Frontal cortex (tissue), 4 donors: ENCODE measurements at places on chromosomes 1 and 21.
A peak's percentile ranks its signal among the peaks of the same experiment; 100 is the strongest.

DNA sequence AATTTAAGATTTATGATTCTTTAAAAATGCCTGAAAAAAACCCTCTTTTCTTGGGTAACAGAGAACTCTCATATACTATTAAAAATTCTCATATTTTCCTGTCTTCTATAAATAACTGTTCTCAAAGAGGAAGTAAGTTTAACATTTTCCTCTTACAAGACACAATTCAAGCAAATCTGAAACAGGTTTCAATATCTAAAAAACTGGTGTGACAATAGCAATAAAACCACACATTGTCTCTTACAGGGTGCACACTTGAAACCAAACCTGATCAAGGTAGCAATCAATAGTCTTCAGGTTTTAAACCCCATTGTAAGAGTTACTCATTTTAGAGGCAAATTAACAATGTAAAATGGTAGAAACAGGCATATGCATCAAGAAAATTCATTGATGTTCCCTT is 28.0 kb downstream of the FUBP1 start:
- no peak for DNase-seq

DNA sequence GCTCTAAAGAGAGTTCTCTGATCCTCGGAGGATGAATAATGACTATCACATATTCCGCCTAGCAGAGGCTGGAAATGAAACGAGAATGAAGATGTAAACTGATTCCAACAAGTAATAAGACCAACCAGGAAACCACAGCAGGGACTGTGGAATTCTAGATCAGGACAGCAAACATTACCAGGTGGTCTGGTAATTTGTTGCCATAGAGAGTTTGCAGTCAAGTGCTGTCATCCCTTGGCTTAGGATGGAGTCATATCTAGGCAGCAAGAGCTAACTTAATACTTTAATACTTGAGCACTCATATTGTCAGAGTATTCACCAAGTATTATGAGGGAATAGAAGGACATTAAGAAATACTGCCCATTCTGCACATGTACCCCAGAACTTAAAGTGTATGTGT is 45.1 kb upstream of the MUTYH start:
- DNase-seq: no peak

DNA sequence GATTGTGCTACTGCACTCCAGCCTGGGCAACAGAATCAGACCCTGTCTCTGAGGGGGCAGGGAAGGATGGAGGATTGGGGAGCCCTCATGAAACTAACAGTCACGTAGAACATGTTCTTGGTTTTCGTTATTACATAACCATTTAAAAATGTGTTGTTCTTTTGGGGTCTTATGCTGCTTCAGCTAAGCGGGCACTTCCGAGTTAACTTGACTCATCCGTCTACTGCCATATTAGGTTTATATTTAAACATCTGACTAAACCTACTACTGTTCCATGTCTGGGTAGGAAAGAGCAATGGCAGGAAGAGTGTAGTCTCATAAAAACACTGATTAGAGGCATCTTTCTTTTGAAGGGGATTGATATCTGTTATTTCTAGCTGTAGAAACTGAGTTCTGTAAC is 59.5 kb upstream of the BMP8A start:
- no peak for DNase-seq

DNA sequence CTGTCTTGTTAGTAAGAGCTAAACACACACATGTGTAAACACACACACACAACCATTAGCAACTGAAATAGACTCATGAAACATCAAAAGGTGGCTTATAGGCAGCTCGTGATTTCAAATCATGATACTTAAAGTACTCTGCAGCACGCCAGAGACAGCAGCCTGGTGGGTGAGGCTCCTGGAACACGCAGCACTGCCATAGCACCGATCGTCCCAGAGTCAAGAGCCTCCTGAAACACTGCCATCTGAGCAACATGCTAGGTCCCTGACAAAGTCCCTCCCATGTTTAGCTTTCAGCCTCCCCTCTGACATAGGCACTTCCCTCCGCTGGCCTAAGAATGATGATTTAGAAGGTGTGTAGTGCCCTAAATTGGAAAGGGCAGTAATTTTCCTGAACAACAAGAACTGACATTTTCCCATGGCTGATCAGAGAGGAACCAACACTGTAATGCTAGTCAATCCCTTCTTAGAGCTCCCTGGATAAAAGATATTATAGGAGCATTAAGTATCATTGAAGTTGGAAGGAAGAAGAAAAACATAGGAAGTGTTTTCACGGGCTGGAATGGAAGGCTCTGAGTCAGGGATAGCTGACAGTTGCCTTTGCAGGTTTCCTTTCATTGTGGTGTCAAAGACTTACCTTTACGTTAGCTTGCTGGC is 14.1 kb upstream of the DPT start:
- DNase-seq: no peak

DNA sequence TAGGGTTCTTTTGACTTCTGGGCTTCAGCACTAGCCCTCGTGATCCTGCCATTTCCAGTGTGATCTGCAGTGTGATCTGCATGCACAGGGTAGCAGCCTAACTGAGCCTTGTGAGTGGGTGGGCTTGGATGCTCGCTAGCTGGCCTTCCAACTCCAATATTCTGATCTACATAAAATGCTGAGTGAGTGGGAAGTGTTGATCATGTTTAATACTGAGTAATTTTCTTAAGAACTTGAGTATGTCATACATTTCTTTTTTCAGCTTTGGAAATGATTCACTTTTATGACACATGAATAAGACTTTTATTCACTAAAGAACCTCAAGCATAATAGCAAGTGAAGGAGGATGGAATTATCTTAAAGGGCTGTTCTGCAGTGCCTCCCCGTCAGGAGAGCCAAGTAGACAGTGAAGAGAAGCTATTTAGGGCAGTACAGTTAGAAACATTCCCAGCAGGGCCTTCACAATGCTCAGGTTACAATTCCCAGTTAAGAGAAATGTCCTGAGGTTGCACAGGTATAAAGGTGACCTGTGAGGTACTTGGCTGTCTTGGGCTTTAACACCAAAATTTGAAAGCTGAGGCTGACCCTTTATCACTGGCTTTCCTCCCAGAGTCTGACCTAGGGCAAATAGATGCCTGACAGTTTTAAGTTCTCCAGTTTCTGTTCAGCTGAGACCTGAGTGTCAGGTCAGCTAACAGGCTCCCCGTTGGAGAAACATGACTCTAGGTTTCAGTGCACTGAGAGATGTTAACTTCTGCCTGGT is 29.1 kb upstream of the LRRC8C start:
- no peak for DNase-seq

DNA sequence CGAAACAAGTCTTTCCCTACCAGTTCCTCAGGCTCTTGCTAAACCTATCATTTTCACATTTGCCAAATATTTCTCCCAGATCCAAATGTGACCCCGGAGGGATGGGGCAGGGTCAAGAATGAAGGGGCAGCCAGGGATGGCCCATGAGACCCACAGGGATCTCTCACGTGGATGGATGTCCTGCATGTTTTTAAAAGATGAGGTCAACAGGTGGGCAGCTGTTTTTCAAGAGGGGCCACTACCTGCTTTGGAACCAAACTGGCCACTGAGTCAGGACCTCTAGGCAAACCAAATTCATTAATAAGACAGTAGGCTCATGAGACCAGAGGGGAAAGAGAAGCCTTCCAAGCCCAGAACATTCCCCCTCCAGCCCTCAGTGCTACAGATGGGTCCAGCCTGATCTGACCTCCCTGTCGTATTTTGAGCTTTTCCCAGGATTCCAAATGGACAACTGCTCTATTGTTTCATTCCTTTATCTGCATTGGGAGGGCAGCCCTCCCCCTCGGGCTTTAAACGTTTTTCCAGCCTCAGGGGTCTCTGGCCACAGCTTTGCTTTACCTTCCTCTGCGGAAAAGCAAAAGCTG is 252.5 kb upstream of the IRF2BP2 start:
- DNase-seq: no peak

GRCh38 chr1:9265968-9266367 is 26.7 kb upstream of the SPSB1 start:
- no peak for DNase-seq

DNA sequence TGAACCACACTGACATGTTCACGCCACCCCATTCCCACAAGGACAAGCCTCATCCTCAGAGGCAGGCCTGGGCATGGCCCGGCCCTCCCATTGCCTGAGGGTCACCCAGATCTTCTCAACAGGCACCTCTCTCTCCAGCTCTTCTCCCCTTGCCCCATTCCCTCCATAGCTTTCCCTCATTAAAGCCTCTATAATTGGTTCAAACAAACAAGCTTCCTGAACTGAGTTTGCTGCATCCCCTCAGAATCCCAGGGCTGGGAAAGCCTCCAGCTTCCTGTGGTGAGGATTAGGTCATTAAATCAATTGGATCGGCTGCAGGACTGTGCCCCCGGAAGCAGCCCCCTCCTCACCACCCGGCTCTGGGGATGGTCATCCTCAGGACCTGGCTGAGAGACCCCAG is 18.9 kb downstream of the CTNNBIP1 start:
- no peak for DNase-seq

DNA sequence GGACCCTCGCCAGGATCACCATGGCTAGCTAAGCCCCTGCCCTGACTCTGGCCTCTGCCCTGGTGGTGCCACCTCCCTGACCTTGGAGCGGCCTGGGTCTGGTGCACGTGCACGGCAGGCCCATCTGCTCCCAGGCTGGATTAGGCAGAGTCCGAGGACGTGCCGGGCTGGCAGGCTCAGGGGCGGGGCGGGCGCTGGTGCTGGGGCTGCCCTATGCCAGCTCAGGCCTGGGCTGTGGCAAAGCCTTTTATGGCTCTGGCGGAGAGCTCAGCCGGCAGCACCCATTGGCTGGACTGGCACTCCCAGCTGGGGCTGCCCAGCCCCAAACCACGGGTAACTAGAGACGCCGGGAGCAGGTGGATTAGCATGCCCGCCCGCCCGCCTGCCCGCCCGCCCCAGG is 17.1 kb upstream of the EDN2 start:
- no peak for DNase-seq

- DNase-seq: no peak
Observed at GRCh38 chr1:55650444-55650843, 435.3 kb upstream of the USP24 start.

- no peak for DNase-seq
Observed at GRCh38 chr1:119771016-119771415, 2.3 kb upstream of the HMGCS2 start.

- peak; percentile 54 for DNase-seq
Observed at GRCh38 chr1:65002508-65003315, 36.4 kb upstream of the JAK1 start.

GRCh38 chr1:92365378-92366039 is 66.7 kb downstream of the RPAP2 start:
- DNase-seq: no peak
